ENCODE measurements at places on chromosomes 3 and 15.

GRCh38 chr3:177377166-177377565, 179.9 kb upstream of the TBL1XR1 start:
- no peak for DNase-seq

GRCh38 chr3:121463745-121464144, 82.0 kb downstream of the POLQ start:
- no peak for DNase-seq

- no peak for DNase-seq
Measured at GRCh38 chr15:72818632-72819031, 35.1 kb upstream of the ADPGK start.

GRCh38 chr3:55296030-55296429, 191.1 kb downstream of the WNT5A start:
- no peak for DNase-seq

GRCh38 chr3:49401766-49402165, 10.0 kb downstream of the RHOA start:
- DNase-seq: no peak

DNA sequence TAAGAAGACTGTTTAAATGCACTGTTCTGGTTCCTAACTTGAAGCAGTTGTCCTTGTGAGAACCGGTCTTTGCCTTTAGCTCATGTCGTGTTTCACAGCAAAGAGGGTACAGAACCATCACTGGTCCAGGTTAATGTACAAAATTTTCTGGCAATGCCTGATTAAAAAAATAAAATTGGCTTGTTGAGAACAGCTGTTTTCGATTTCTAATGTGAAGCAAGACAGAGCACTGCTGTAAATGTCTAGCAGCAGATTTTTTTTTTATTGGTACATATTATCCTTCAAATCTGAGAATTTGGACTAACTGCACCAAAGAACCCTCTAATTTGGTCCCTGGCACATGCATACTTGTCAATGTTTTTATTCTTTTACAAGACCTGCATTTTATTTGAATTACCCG, 103.3 kb downstream of the STT3B start:
- DNase-seq: no peak

DNA sequence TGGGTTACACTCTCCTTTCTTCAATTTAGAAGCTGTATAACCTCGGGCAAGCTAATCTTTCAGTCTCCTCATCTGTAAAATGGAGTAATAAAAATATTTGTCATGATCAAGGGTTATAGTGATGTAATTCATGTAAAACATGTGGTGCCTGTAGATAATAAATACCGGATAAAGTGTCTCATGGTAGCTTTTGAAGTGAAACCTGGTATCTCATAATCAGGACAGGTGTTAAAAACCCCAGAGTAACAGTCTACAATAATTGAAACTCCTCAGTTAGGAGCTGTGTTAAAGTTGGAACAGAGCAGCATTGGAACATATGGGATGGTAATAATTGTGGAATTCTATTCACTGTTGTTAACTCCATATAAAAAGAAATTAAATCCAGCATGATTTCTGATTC, 884 bp upstream of the KNL1 start:
- DNase-seq: no peak

- DNase-seq: no peak
Measured at GRCh38 chr3:23662079-23662617, 143.6 kb upstream of the UBE2E1 start.

All from stimulated activated CD4-positive, alpha-beta T cell treated with anti-CD3 and anti-CD28 coated beads, Interleukin-1b, Interleukin-23, amount 100 ng/mL, for 4 hours (primary cell).